ENCODE measurements at places on chromosomes 6 and 20.

DNA sequence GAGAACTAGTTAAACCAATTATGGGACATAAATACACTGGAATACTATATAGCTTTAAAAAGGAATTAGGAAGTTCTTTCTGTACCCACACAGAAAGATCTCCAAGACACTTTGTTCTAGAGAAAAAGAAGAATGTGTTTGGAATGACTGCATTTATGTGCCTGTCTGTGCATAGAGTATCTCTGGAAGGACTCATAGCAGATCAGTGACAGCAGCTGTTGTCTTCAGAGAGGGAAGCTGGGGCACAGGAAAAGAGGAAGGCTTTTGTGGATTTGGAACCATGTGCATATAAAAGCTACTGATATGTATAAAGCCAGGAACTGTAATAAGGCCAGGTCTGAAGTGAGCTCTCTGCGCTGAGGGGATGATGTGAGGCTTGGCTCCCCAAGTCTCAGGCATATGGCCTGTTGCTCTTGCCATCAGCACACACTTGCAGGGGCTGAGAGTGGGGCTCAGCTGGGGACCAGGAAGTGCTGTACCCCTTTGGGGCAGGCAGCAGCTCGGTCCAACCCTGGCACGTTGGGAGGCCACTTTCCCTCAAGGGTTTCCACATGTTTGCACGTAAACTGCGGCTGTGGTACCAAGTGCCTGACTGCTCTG is 31.8 kb upstream of the CCDC167 start:
- DNase-seq: no peak

DNA sequence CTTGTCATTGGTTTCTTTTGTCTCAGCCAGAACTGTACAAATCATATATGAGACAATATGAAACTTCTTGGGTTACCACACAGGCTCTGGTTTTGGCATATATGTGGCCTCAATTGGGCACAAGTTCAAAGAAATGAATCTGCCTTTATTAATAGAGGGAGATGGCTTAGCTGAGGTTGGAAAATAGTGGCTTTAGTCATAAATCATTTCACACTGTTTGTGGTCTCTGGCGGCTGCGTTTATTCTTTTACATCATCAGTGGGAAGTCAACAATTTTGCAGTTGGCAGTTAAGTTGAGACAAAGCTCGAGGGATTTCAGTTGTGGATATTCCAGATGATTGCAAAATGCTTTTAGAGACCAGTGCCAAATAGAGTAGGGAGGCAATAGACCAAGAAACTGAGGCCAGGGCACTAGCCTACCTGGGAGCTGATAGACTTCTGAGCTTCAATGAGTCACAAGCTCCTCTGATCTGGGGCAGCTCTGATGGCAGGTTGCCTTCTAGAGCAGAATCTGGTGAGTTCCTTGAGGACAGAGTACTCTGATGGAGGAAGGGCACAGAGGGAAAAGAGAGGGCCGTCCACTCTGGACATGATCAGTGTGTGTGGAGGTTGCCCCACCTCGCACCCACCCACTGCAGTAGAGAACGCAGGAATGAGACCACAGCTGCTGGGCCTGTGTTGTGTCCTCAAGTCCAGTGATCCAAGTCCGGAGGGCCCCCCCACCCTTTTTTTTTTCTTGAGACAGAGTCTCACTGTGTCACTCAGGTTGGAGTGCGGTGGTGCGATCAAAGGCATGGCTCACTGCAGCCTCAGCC is 73.5 kb downstream of the ARMC2 start:
- no peak for DNase-seq

- no peak for DNase-seq
Observed at GRCh38 chr6:168155193-168155592, 76.2 kb upstream of the FRMD1 start.

DNA sequence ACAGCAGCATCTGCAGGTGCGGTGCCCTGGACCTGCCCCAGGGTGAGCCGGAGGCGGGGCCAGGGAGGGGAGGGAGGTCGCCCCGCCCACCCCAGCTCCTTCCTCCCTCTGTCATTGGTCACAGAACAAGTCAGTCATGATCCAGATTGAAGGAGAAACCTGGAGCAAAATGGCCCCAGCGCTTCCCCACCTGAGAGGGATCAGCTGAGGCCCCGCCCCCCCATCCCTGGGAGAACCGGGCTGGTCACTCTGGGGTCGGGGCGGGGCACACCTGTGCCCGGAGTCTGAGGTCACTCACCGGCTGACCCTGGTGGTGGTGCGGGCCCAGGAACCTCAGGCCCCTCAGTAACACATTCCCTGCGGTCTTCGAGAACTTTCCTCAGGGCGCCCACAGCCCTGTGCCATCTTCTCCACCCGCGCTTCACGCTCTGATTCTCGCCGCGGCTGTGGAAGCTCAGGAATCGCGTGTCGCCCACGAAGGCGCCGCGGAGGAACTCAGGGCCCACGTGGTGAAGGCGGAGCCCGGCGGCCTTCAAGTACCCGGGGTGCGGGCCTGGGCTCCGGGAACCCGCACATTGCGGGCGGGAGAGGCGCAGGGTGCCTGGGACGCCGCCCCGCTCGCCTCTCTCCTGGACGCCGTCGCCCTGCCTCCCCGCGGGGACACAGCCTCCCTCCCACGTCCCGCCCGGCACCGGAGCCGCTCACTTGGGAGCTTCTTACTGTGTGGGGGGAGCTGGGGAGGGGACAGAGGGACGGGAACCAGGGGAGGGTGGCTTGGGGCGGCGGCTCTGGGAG is 36.4 kb upstream of the HLA-C start:
- peak; percentile 65 for DNase-seq

- DNase-seq: no peak
Observed at GRCh38 chr20:34049897-34050695, 56.4 kb downstream of the RALY start.
